ENCODE measurements at places on chromosomes 1 and 21.
A peak's percentile ranks its signal among the peaks of the same experiment; 100 is the strongest.

DNA sequence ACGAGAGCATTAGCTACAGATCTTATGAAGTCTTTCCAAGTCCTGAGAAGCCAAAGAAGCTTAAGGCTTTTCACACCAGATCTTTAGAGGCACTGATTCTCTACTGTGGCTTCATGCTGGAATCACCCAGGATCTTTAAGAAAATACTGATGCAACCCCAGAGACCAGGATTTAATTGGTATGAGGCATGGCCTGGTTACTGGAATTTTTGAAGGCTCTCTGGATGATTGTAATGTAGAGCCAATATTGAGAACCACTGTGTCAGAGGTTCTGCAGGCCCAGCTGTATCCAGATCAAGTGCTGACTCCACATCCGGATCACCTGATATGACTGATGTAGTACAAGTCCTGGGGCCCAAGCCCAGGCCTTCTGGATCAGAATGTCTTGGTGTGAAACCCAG lies 105.7 kb downstream of the PLPPR5 start:
- DNase-seq, result no peak

- DNase-seq, result no peak
Measured at GRCh38 chr1:163142152-163142551, 60.6 kb downstream of the RGS5 start.

DNA sequence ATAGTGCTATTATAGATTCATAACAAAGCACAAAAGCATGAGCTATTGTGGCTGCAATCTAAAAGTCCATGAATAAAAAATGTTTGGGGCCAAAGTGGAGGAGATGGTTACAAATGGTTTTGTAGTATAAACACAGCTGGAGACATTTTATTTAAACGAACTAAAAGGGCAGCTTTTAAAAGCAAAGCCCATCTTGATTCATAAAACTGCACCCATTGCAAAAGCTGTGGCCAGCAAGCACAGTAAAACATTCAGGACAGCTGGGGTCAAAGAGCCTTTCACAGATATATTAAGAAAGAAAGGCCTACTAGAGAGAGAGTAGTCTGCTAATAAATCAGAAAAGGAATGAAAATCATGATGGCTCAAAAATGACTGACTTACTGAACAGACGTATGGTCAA lies 520.8 kb downstream of the NUF2 start:
- no peak for DNase-seq

DNA sequence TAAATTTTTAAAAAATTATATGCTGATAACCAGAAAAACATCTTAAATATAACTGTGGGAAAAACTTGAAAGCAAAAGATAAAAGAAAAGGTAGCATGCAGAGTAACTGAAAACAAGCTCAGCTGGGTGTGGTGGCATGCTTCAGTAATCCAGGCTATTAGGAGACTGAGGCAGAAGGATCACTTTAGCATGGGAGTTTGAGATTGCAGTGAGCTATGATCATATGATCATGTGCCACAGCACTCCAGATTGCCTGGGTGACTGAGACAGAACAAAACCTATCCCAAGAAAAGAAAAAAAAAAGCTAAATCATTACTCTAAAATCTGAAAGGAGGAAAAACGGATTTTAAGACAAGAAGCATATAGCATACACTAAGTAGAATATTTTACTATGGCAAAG lies 1624.0 kb downstream of the AMY1C start:
- DNase-seq, result no peak

DNA sequence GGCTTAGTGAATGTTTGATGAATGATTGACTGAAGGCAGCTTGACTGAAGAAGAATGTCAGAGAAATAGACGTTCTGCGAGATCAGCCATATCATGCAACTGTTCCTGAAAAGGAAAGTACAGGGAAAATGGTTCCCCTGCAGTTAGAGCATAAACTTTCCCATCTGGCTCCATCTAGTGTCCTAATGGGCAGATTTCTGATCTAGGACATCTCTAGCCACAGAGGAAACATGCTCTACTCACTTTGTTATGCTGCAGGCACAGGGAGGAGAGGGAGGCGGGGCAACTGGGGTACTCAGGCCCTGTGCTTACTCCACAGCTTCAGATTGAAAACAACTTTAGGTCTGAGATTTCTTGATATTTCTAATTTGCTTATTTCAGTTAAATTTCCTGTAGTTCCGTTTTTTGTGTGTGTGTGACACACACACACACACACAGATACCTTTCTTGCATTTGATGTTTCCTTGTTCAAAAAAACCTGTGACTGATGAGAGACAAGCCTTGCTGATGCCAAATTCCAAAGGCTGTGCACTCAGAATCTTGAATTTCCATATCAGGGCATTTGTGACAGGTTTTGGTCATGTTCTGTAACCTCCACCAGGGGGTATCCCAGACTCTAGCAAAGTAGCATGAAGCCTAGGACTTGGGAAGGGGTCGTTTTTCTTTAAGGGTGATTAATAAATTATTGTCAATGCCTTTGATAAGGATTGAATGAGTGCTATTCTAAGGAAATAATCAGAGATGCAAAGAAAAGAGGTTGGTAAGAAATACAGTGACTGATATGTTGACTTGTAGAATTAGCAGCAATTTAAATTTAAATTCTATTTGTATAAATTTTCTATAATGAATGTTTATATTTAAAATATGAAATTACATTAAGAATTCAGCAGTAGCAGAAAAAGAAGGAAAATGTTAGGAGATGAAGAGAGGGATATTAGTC lies 139.7 kb upstream of the BEND5 start:
- peak; percentile 25 for DNase-seq

GRCh38 chr1:11400155-11400554 lies 78.8 kb upstream of the DISP3 start:
- DNase-seq, result no peak

DNA sequence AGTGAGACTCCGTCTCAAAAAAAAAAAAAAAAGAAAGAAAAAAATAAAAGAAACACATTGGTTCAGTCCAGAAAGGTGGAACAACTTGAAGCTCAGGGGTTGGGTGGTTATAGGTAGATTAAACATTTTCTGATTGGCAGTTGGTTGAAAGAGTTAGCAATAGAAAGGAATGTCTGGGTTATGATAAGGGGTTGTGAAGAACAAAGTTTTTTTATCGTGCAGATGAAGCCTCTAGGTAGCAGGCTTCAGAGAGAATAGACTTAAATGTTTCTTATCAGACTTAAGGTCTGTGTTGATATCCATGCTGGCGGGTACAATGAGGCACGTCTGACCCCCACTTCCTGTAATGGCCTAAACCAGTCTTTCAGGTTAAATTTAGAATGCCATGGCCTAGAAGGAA lies 45.0 kb upstream of the PDE9A start:
- DNase-seq, result no peak

- no peak for DNase-seq
Measured at GRCh38 chr1:165639821-165640623, 9.0 kb downstream of the MGST3 start.

DNA sequence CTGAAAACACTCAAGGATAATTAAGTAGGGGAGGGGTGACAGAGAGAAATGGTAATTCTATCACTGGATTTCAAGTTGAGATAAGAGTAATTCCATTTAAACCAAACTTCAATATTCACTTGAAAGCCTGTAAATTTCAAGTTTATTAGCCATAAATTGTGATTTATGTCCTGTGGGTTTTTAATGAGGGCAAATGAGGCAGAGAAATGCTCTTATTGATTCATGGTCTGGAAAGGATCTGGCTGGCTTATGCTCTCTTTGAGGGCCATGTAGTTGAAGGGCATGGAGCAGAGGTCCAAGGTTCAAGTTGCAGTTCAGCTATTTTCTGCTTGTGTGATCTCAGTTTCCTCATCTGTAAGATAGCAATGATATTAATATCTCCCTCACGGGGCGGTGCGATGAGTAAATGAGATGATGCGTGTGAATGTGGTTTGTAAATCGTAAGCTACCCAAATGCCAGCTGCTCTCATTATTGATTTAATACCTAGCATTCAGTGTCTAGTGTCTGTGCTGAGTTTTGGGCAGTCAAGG lies 12.3 kb downstream of the OLFML3 start:
- DNase-seq, result no peak

DNA sequence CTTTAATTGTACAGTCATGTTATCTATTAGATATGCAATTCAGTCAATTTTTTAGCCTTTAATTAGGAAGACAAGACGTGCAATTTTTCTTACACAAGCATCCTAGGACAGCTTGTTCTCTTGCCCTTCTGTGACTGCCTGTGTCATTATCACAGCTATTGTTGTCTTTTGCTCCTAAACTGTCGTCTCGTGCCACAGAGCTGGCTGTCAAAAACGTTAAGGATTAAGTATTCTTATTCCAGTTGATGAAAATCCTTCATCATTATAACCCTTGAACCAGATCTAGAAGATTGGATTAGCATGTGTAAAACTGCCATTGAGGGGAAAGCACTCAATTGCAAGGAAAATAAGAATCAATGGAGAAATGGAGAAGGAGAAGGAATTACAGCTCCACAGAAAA lies 43.8 kb upstream of the AIM2 start:
- no peak for DNase-seq

GRCh38 chr21:16046656-16047330 lies 317.0 kb downstream of the USP25 start:
- DNase-seq, result no peak

DNA sequence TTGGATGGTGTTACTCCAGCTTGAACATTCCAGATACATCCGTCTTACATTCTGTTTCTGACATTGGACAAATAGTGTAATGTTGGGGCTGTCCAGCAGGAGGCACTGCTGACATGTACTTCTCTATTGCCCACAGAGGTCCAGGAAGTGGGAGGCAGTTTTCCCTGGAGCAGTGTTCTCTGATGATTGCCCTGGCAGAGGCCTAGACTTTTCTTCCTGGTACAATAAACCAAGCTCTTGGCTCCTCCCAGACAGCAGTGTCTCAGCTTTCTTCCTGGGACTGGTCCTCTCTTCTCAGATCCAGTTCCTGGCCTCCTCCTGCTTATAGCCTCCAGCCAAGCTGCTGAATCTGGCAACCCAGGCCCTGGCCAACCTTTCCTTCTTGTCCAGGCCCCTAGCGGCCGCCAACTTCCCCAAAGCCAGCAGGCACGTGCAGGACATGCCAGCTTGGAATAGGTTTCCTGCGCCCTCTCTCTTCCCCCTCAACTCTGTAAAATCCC lies 14.9 kb upstream of the IFNLR1 start:
- peak; percentile 84 for DNase-seq

- DNase-seq, result no peak
Measured at GRCh38 chr1:9291914-9292360, 757 bp upstream of the SPSB1 start.

- no peak for DNase-seq
Measured at GRCh38 chr1:207081088-207081487, 7.6 kb upstream of the C4BPB start.

DNA sequence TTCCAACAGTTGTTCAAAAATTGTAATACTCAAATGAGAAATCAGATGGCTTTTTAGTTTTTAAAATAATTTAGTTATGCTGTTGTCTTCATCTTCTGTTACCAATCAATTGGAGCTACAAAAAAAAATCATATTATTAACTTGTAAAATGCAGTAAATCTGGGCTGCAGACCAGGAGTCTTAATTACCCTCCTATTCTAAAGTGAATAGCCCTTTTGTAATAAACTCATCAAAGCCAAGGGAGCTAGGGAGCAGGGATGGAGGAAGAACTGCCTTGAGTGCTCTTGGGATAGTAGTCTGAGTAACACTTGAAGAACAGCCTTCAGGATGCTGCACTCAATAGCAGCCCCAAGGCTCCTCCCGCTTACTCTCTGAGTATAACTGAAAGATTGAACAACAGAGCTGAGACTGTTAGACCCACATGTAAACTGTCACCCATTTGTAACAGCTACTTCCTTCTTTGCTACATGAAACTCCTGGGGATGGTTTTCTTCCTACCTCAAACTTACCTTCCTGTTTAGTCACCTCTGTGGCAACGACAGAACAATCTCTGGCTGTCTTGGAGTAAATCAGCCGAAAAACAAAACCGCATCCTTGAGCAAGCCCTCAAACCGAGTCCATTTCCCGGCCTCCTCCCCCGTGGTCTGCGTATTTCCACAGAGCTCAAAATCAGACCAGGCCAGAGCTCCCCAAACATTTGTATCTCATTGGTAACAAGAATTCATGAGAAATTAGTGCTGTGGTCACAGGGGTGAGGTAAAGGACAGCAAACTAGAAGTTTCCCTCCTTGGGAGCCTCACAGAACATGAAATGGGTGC lies 55.9 kb downstream of the CD58 start:
- no peak for DNase-seq

- no peak for DNase-seq
Measured at GRCh38 chr1:18725231-18725895, 94.7 kb downstream of the PAX7 start.

DNA sequence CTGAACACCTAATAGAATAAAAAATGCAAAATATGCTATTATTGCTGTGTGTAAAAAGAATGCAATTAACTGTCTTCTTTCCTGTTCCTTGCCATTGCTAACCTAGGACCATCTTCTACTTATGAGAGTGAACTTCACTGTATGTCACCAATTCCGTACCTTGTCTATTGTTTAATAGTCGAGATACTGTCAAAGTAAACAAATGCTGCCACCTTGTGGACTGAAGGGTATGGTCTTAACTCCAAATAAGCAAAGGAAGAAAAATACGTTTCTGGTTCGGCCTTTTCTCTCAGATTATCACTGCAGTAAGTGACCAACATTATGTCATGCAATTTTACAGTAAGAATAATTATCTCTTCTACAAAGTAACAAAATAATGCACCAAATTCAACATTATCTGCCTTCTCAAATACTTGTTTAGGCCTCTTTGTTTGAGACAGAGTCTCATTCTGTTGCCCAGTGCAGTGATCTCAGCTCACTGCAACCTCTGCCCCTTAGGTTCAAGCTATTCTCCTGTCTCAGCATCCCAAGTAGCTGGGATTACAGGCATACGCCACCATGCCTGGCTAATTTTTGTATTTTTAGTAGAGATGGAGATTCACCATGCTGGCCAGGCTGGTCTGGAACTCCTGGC lies 133.4 kb downstream of the COP1 start:
- DNase-seq, result peak; percentile 18

DNA sequence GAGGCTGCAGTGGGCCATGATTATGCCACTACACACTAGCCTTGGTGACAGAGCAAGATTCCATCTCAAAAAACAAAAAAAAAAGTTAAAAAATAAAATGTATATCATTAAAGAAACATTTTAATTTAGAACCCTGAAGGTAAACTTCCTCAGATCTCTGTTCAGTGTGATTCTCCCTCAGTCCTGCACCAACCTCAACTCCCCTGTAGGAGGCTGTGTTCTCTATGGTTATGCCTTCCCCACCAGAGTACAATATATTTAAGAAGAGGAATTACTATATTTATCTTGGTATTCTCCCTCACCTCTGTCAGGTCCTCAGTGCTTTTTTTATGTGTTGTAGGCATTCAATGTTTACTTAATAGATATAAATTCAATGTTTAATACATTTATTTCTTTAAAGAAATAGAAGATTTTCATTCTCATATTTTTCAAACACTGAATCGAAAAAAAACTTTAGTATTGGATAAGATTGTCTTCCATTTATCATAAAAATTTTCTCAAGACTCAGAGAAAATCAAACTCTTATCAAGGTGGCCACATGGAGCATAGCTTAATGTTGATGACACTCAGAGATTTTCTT lies 4.8 kb upstream of the LRRC8B start:
- DNase-seq, result no peak

- DNase-seq, result no peak
Measured at GRCh38 chr1:66758241-66758755, 6.0 kb downstream of the DYNLT5 start.

- no peak for DNase-seq
Measured at GRCh38 chr1:6345009-6345408, 48.6 kb downstream of the ACOT7 start.

All from AG09319 (cell line).